NCI-H1930 (cell line): ENCODE measurements at places on chromosomes 3 and 15.

- DNase-seq = no peak
Observed at GRCh38 chr3:123281929-123282328, 80.2 kb downstream of the SEC22A start.

- DNase-seq = no peak
Observed at GRCh38 chr15:40845036-40845435, 1.2 kb downstream of the SPINT1 start.

GRCh38 chr15:83356501-83357399 lies 72.3 kb upstream of the BNC1 start:
- no peak for DNase-seq

DNA sequence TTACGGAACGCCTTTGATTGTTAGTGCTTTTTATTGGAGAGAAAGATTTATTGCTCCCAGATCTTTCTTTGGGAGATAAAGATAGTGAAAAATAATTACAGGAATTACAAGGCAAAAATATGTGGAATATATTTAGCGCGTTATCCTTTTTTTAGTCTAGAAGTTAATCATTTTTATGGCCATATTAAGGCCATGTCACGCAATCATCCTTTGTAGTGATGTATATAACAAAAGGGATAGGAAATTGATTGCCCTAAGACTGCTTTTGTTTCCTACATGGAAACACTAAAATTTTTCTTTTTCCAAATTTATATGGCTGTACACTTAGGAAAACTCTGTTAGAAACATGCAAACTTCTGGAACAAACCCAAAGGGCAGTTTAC lies 1.5 kb downstream of the TRPC1 start:
- no peak for DNase-seq

GRCh38 chr3:116963802-116964201 lies 254.2 kb downstream of the TUSC7 start:
- no peak for DNase-seq

DNA sequence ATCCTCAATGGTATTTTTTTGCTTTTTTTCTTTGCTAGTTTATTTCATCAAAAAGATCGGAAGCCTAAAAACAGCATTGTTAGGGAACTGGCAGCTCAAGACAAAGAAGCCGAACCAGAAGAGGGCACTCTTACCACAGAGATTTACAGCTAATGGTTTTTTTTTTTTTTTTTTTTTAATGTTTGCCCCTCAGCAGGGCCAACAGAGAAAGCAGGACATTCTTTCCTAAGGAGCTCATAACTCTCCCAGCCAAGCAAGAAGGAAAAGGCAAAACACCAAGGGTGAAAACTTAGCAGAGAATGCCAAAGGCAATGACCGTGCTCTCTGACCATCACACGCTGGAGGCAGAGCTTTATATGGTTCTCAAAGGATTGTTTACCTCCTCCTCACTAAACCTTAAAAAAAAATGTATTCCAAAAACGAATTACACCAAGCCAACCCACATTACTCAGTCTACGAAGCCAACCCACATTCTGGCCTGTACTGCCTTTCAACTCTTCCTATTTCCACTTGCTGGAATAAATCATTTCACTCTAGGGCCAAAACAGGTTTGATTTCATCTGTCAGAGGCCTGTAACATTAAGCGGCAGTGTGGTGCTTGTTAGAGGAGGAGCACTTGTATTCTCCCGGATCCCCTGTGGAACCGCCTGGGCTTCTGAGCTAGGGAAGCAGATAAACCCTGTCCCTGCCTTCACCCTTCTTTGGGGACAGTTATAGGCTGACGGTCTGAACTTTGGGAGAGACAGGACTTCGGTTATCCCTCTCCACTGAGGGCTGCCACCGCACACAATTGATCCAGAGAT lies 35.6 kb upstream of the GYG1 start:
- no peak for DNase-seq

DNA sequence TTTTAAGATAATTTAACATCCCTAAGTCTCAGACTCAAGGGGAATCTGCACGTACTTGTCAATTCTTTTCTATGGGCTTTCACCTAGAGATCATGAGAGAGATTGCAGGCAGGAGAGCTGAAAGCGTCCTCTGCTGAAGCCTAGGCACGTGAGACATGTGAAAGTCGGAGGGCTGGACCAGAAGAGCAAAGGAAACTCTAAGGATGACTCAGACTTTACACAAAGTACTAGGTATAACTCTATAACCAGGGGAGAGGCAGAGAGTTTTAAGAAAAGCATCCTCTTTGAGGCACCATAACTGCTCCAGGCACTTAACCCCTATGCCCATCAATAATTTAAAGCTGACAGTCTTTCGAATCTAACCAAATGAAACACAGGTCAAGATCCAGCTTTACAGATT lies 436.6 kb downstream of the VGLL3 start:
- no peak for DNase-seq

- no peak for DNase-seq
Observed at GRCh38 chr3:48739617-48739954, 22.6 kb upstream of the IP6K2 start.

DNA sequence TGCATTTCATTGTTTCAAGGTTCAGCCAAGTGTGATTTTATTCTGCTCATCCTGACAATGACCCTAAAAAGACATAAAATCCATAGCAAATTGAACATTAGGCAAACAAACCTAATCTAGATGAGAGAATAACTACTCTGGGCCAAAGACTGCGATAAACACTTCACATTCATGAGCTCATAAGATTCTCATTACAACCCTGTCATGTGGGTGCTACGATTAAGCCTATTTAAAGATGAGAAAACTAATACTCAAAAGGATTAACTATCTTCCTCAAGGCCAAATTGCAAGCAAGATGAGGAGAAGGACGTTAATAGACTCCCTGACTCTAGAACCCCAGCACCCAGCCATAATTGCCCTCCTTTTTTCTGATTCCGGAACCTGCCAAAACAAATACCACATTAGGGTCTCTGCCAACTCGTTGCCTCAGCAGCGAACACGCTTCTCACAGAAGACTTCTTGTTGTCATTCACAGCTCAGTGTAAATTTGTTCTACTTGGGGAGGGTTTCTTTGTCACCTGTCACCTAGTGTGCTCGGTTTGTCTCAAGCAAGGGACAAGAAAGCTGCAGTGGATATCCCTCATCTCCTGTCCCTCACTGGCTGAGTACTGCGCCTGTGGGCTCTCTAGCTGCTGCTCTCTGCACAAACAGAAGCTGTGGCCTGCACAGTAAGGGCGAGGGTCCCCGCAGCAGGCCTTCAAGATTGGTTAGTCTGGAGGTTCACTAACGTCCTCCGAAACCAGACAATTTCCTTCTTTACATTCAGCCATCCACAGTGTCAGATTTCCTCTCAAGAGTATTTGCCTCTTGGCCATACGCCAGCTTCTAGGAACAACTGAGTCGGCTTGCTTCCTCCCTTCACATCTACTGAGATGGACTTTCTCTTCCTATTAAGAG lies 200.0 kb upstream of the UBE2E2 start:
- no peak for DNase-seq

DNA sequence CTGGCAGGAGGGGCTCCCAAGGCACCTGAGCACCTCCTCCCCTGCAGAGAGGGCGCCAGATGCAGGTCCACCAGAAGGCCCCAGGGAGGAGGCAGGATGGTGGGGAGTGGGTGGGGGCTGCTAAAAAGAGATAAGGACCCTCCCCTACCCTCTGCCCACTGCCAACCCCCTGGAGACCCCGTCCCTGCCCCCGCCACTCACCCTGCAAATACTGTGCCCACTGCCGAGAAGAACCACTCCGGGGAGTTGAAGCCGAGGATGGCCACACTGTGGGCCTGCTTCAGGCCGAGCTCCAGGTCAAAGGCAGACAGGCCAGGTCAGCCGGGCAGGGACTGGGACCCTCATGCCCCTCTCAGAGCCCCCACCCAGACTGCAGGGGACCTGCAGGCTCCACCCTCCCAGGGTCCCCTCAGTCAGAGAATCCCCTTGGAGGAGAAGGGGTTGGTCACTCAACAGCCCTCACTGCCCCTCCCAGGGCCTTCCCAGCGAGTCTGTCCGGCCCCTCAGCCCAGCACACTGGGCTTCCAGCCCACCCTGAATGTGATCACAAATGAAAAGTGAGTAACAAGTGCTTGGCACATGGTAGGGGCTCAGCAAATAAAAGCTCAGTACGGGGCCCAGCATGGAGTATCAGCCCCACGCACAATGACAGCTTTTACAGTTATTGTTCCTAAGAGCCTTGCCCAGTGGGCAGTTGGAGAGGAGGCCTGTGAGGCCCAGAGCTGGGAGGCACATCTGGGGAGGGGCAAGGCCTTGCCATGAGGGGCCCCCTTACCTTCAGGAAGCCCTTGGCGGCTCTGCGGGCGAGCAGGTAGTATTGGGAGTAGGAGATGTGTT lies 40.4 kb downstream of the ACSBG1 start:
- no peak for DNase-seq

- no peak for DNase-seq
Observed at GRCh38 chr3:49316696-49317457, 23.0 kb downstream of the USP4 start.

- DNase-seq = no peak
Observed at GRCh38 chr3:63295806-63296205, 17.7 kb downstream of the SYNPR start.

DNA sequence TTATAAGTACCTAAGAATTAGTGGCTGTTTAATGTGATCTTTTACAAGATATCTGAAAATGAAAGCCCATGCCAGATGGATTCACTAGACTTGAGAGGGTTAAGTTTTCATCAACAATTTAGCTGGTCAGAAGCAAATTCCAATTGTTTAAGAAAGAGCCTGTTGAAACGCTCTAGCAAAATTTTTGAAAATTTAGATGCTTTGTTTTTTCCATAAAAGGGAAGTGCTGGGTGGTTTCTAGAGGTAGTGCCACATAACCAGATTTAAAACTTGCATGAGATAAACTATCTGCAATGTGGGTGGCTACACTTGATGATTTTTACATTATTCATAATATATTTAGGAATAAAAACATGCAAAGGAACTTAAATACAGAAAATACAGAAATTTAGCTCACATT lies 48.5 kb upstream of the SKIL start:
- DNase-seq = no peak
